HFF-Myc (cell line): ENCODE measurements at places on chromosomes 16 and 17.

- no peak for DNase-seq
Measured at GRCh38 chr16:74747-75334, 2.4 kb upstream of the RHBDF1 start.

GRCh38 chr17:63113167-63113566 lies 147.1 kb downstream of the TANC2 start:
- DNase-seq = no peak

DNA sequence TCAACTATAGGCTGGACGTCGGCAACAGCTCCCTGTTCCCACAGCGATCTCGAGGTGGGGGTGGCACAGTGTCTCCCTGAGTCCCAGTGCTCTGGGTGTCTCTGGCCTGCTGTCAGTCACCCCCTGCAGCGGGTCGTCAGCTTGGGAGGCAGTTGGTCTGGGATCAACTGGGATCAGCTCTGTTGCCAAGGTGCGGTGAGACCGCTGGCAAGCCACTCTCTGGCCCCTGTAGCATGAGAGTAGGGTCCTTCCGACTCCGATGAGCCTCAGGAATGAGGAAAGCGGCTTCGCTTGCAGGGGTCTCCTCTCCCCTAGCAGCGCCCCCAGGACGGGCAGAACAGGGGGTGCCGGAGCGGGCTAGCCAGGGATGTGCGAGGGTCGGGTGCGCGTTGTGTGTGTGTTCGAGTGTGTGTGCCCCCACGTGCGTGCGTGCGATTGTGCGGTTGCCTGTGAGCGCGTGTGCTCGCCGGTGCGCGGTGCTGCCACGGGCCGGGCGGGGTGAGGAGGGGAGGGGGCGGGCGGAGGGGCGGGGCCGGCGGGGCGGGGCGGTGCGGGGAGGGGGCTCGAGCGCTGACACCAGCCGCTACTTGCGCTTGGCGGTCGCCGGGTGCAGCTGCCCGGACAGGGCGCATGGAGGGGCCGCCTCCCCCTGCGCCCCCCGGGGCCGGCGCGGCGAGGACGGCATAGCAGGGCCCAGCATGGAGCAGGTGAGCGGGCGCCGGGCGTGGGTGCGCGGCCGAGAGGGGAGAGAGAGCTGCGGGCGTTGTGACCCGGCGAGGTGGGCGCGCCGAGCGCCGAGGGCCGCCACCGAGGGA lies 9.4 kb upstream of the ARHGAP23 start:
- DNase-seq = no peak

DNA sequence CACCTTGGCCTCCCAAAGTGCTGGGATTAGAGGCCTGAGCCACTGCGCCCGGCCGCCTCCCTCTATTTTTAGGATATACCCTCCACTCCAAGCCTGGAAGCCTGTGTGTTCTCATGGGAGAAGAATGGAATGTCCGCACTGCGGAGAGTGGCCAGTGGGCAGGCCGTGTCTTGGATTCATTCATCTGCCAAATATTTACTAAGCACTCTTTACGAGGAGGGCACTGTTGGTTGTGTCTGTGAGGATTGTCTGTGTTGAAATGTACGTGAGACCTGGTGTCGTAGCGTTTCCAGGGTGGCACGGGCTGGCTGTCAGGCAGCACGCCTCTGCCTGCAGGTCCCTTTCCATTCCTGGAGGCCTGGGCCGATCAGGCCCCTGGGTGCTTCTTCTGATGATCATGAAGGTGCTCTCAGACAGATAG lies 19.2 kb downstream of the PGS1 start:
- no peak for DNase-seq

DNA sequence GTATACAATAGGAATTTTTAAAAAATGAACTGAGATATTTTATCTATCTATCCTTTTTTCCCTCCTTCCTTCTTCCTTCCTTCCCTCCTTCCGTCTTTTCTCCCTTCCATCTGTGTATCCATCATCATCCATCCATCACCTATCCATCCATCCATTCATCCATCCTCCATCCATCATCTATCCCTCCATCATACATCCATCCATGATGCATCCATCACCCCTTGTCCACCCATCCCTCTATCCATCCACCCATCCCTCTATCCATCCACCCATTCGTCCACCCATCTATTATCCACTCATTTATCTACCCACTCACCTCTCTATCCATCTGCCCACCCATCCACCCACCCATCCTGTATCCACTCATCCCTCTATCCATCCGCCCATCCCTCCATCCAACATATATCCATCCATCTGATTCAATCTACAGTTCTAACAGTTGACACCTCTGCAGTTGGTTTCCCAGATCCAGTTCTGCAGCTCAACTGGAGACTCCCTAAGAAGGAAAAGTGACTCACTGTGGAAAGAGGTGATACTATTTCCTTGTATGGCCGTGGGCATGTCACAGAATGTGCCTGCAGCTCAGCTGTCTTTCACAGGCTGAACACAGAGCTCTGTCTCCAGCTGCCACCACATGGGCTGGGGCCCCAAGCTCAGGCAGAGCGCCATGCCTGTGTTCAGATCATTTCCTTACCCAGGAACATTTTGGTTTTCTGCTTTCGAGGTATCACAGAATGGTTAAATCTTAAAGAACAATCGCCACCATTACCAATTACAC lies 130.8 kb downstream of the XYLT1 start:
- DNase-seq = no peak

DNA sequence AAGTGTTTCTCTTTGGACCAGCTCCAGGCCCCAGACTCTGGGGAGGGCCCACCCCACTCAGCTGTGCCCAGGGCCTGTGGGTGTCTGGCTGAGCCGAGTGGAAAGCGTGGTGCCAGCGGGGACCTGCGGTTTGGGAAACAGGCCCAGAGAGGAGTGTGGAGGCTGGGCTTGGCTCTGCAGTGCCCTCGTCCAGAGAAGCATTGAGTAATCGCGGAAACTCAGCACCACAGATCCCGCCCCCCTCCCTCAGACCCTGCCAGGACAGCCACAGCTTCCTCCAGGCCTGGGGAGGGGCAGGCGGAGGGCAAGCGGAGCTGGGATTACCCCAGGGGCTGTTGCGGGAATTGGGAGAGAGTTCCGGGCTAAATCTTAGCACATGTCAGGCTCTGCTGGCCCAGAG lies 14.6 kb upstream of the PITPNA start:
- DNase-seq = peak; percentile 66
